ENCODE measurements at places on chromosomes 12 and 14. TPM values are rescaled to one million over a fixed set of nuclear protein-coding genes. Genes with fewer than 3 reads are reported as not detected.

DNA sequence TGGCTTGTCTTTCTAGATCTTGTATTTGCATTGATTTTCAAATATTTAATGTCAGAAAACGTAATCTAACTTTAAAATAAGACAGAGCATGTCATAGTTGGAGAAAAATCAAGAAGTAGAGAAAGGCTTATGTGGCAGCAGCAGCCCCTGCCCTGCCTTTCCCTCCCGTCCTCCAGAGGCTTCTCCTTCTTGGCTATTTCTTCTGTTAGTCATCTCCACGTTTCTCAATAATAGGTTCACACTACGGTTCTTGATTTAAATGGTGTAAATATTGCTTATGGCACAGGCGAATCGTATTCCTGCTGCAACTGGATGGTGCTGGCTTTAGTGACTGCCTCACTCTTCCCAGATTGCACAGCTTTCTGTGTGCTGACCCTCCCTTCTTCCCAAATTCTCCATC lies 42.8 kb downstream of the SLC8B1 start:
- no peak overlapping the region for H3K27ac ChIP-seq
- no peak overlapping the region for H3K4me3 ChIP-seq
- no peaks in the 10 kb centered on the region for H3K36me3 ChIP-seq
- peak; percentile 72 for DNase-seq

C12orf54 gene
- not detected for total RNA-seq

ACSM4 gene
- total RNA-seq, result not detected

DNA sequence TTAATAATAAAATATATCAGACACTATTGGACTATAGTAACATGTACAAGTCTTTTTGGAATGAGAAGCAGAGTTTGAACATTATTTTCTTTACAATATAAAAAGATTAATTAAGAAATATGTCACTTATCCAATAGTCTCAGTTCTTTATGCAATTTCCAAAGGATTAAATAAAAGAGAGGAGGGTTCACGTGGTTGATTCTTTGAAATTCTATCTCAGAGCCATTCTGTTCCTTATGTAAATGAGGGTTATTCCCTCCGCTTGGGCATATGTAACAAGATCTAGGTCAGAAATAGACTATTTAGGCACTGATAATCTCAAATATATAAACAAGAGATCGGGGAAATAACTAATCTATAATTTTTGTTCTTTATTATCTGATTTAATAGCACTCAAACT lies 2.1 kb upstream of the TUBA1A start:
- no peak for DNase-seq
- H3K36me3 ChIP-seq, result no peaks in the 10 kb centered on the region
- H3K27ac ChIP-seq, result no peak overlapping the region

DNA sequence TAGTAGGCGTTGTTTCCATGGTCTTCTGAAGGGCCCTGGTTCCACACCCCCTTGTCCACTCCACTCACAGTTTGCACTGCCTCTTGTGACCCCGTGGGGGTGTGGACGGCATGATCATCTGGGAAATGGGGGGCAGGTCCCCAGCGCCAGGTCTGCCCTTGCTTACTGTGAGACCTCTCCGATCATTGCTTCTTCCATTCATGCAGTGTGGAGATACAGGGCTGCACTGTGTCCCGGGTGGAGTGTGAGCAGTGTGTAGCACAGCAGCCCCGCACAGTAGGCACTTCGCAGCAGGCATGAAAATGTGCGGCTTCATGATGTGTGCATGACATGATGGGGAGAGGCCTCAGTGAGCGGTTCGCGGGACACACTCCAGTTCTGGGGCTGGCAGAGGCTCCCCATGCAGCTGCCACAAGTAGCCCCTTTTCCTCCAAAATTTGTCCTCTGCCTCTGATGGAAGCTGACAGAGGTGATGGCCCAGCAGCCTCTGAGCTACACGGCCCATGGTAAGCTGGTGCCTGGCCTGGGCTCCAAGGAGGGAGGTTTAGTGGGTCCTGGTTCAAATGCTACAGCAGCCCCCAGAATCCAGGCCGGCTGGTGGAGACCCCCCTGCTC lies 15.0 kb downstream of the RIN3 start:
- no peaks in the 10 kb centered on the region for H3K36me3 ChIP-seq
- DNase-seq, result no peak
- peak overlapping the region; percentile 16 for H3K27ac ChIP-seq

PRKD1 gene
- total RNA-seq, result 15.9 TPM

OR6C6 gene
- total RNA-seq, result not detected

DNA sequence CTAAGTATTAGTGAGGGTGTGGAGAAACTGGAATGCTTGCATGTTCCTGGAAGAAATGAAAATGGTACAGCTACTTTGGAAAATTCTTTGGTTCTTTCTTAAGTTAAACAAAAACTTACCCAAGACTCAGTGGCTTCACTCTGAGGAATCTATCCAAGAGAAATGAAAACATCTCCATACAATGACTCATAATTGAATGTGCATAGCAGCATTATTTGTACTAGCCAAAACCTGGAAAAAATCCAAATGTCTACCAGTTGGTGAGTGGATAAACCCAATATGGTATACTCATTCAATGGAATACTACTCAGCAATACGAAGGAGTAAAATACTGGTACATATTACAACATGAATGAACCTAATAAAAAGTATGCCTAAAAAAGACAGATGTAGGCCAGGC lies 18.0 kb upstream of the CRACR2A start:
- peak; percentile 84 for DNase-seq
- H3K27me3 ChIP-seq, result peaks cover 3% of the 10 kb centered on the region
- H3K4me3 ChIP-seq, result no peak overlapping the region

GRCh38 chr12:53097564-53098353 lies at the start of gene IGFBP6:
Gene IGFBP6, plus strand, starts transcription at chr12:53097667. Its CDS starts 51 bp downstream, at chr12:53097718.
- H3K4me3 ChIP-seq, result peak within 1 kb of the TSS; percentile 77
- DNase-seq, result peak; percentile 45
- H3K36me3 ChIP-seq, result peaks cover 8% of the 10 kb centered on the region
- H3K27me3 ChIP-seq, result no peaks in the 10 kb centered on the region
- H3K27ac ChIP-seq, result peak within 1 kb of the TSS; percentile 96

TECPR2 gene
- total RNA-seq, result 17.8 TPM

GRCh38 chr12:65962921-65963861 lies 138.9 kb downstream of the HMGA2 start:
- H3K4me3 ChIP-seq, result no peak overlapping the region
- no peak overlapping the region for H3K27ac ChIP-seq
- H3K27me3 ChIP-seq, result no peaks in the 10 kb centered on the region
- DNase-seq, result peak; percentile 81
- H3K36me3 ChIP-seq, result peaks cover 2% of the 10 kb centered on the region

- H3K4me1 ChIP-seq, result no peaks in the 10 kb centered on the region
- no peak overlapping the region for H3K4me3 ChIP-seq
- DNase-seq, result peak; percentile 90
- no peak overlapping the region for H3K27ac ChIP-seq
- no peaks in the 10 kb centered on the region for H3K27me3 ChIP-seq
Observed at GRCh38 chr12:84375449-84376170, 537.0 kb downstream of the SLC6A15 start.

PLEK2 gene
- 0.51 TPM for total RNA-seq

DNA sequence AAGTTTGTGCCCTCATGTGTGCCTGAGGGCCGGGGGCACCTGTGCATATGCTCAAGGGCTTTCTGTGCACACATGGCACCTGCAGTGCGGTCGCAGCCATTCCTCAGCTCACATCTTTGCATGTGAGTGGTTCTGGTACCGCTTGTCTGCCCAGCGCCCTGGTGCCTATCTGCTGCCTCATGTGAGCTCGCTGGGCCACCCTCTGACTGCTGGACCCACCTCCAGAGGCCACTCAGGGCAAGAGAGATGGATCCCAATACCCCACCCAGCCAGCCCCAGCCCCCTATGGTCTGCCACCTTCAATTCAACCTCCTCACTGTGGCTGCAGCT lies 5.4 kb upstream of the AMN start:
- no peak overlapping the region for H3K4me3 ChIP-seq
- H3K27ac ChIP-seq, result no peak overlapping the region
- H3K27me3 ChIP-seq, result peaks cover 8% of the 10 kb centered on the region
- no peak for DNase-seq
- no peaks in the 10 kb centered on the region for H3K36me3 ChIP-seq
- no peaks in the 10 kb centered on the region for H3K4me1 ChIP-seq

- H3K27me3 ChIP-seq, result no peaks in the 10 kb centered on the region
- H3K4me1 ChIP-seq, result peaks cover 6% of the 10 kb centered on the region
- peak overlapping the region; percentile 44 for H3K4me3 ChIP-seq
- no peaks in the 10 kb centered on the region for H3K36me3 ChIP-seq
- no peak for DNase-seq
Observed at GRCh38 chr14:50362764-50363713, 33.6 kb downstream of the CDKL1 start.

CYP46A1 gene
- total RNA-seq, result under 0.01 TPM

DNA sequence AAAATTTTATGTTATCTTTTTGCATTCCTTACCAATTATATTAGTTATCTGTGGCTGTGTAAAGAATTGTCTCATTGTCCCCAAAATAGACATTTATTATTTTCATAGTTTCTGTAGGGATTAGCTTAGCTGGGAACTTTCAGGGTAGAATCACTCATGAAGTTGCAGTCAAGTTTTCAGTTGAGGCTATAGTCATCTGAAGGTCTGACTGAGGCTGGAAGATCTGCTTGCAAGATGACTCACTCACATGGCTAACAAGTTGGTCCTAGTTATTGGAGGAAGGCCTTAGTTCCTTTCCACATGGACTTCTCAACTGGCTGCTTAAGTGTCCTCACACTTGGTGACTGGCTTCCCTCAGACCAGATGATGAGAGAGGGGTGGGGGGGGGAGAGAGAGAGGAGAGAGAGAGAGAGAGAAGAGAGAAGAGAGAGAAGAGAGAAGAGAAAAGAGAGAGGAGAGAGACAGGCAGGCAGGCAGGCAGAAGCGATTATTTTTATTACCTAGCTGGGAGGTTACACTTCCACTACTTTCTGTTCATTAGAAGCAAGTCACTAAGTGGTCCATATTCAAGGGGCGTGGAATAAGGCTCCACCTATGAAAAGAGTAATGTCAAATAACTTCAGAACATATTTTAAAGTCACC lies 6.4 kb downstream of the AP5M1 start:
- H3K4me1 ChIP-seq, result no peaks in the 10 kb centered on the region
- H3K4me3 ChIP-seq, result no peak overlapping the region
- DNase-seq, result no peak
- no peaks in the 10 kb centered on the region for H3K27me3 ChIP-seq
- H3K27ac ChIP-seq, result no peak overlapping the region

DNA sequence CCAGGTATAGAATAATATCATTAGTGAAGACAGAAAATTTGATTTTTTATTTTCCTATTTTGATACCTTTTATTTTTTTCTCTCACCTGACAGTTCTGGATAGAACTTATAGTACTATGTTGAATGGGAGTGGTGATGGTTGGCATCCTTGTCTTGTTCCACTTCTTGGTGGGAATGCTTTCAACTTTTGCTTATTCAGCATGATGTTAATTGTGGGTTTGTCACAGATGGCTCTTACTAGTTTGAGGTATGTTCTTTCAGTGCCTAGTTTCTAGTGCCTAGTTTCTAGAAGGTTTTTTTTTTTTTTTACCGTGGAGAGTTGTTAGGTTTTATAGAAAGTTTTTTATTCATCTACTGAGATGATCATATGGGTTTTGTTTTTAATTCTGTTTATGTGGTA lies 516.3 kb upstream of the NOVA1 start:
- no peak overlapping the region for H3K27ac ChIP-seq
- no peaks in the 10 kb centered on the region for H3K4me1 ChIP-seq
- no peak overlapping the region for H3K4me3 ChIP-seq

- peaks cover 16% of the 10 kb centered on the region for H3K27me3 ChIP-seq
- no peaks in the 10 kb centered on the region for H3K4me1 ChIP-seq
- no peak overlapping the region for H3K27ac ChIP-seq
- peak overlapping the region; percentile 60 for H3K4me3 ChIP-seq
- DNase-seq, result peak; percentile 32
Observed at GRCh38 chr12:57632073-57632957, 686 bp downstream of the B4GALNT1 start.

CEBPE gene
- not detected for total RNA-seq

GALNT6 gene
- total RNA-seq, result 115 TPM

DNA sequence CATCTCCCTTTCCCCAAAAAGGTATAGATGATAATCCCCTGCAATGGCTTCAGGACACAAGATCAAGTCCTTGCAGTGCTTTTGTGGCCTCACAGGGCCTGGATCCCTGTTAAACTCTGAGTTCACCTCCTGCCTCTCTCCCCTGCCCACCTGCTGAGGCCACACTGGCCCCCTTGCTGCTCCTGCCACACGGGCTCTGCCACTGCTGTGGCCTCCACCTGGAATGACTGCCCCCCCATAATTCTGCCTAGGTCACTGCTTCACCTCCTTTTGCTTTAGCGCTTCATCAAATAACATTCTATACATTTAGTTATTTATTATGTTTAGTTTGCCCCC lies 653 bp upstream of the IFI27 start:
- no peak for DNase-seq
- H3K4me1 ChIP-seq, result no peaks in the 10 kb centered on the region
- H3K27me3 ChIP-seq, result no peaks in the 10 kb centered on the region
- H3K4me3 ChIP-seq, result no peak overlapping the region
- H3K27ac ChIP-seq, result no peak overlapping the region
- H3K36me3 ChIP-seq, result no peaks in the 10 kb centered on the region

DNA sequence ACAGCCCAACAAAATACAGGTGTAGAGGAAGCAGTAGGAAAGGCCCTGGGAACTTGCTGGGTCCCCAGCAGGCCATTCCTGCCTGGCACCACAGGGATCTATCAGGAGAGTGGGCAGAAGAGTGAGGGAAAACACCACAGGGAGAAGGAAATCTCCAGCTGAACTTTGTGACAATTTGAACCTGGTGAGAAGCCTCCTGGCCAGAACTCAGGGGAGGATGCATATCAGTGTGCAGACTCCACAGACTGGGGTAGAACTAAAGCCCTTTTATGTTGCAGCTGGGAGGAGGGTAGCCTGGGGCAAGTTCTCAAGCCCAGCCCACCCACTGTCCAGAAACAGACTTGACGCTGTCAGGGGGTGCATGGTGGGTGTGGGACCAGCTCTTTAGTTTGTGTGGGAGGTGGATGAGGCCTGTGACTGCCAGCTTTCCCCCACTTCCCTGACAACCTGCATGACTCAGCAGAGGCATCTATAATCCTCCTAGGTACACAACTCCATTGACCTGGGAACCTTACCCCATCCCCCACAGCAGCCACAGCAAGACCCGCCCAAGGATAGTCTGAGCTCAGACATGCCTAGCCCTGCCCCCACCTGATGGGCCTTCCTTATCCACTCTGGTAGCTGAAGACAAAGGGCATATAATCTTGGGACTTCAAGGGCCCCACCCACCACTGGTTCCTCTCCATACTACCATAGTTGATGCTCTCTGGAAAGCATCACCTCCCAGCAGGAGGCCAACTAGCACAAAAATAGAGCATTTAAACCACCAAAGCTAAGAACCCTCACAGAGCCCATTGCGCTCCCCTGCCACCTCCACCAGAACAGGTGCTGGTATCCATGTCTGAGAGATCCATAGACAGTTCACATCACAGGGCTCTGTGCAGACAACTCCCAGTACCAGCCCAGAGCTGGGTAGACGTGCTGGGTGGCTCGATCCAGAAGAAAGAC lies 28.9 kb downstream of the PNN start:
- DNase-seq, result no peak
- no peak overlapping the region for H3K27ac ChIP-seq
- no peaks in the 10 kb centered on the region for H3K27me3 ChIP-seq
- H3K4me3 ChIP-seq, result no peak overlapping the region
- no peaks in the 10 kb centered on the region for H3K4me1 ChIP-seq

GRCh38 chr12:7929083-7929792 lies 6.7 kb downstream of the SLC2A3 start:
- no peak overlapping the region for H3K27ac ChIP-seq
- DNase-seq, result no peak
- H3K4me3 ChIP-seq, result no peak overlapping the region
- H3K36me3 ChIP-seq, result peaks cover 18% of the 10 kb centered on the region
- peaks cover 4% of the 10 kb centered on the region for H3K4me1 ChIP-seq
- H3K27me3 ChIP-seq, result no peaks in the 10 kb centered on the region
